M059J (cell line): ENCODE measurements at places on chromosomes 1 and 21.

GRCh38 chr1:41492341-41492848 lies 7.9 kb upstream of the EDN2 start:
- DNase-seq = no peak

DNA sequence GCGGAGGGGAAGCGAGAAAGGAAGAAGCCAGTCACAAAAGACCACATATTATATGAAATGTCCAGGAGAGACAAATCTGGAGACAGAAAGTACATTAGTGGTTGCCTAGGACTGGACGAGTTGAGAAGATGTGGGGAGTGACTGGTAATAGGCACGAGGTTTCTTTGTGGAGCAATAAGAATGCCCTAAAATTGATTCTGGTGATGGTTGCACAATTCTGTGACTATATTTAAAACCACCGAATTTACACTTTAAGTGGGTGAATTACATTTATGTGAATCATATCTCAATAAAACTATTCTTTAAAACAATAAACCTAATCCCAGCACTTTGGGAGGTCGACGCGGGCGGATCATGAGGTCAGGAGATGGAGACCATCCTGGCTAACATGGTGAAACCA lies 63.1 kb downstream of the ZNF281 start:
- peak; percentile 61 for DNase-seq

GRCh38 chr1:182704677-182705076 lies 20.3 kb upstream of the RGS8 start:
- DNase-seq = no peak

- peak; percentile 88 for DNase-seq
Observed at GRCh38 chr1:183757061-183757460, 47.9 kb upstream of the RGL1 start.

- DNase-seq = peak; percentile 70
Observed at GRCh38 chr1:43358121-43358745, 548 bp upstream of the CDC20 start.

DNA sequence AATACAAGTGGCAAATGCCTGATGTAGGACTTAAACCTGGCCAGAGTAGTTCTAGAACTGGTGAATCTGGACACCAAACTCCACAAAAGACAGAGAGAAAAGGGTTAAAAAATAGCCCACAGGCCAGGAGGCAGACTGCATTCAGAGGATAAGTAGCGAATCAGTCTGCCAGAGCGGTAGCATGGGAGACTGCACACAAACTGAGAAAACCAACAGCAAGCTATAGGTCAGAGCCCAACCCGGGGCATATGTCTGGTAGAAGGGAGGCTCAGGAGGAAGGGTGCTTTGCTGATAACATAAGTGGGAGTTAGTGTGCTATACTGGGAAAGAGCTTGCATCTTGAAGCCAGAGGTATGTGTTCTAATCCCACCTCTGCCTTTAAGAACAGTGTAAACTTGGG lies 4.0 kb downstream of the LRRC53 start:
- DNase-seq = no peak

DNA sequence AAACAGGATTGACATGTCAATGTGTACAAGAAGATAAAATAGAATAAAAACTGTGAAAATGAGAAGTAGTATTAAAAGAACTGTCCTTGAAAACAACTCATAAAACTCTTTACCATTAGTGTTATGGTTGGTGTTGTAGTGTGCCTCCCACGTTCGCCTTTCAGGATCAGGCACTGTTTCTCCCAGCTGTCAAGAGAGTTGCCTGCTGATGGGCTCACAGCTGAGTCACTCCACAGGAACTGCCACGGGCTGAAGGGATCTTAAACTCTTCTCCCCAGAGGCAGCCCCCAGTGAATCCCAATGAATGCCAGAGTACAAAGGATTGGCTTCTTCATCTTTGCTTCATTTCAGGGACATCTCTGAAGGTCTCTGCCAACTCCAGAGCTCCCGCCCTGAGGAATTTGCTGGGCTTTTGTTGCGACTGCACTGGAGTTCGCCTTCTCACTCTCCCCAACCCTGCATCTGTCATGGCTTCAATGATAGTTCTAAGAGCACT lies 119.6 kb downstream of the ADGRL2 start:
- peak; percentile 31 for DNase-seq

DNA sequence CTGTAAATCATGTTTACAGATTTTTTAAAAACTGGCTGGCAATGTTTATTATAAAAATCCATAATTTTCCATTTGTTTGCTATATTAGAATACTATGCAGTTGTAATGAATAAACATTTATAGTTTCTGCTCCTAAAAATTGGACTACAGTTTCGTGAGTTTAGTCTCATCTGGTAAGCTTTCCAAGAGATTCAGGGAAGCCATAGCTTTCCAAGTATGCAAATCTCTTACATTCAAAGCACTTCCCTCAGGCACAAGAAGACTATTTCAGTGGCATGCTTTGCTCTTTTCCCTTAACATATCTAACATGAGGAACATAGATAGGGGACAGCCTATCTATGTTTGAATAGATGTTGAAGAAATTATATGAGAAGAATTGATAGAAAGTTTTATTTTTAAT lies 77.2 kb downstream of the ADGRL2 start:
- DNase-seq = no peak

DNA sequence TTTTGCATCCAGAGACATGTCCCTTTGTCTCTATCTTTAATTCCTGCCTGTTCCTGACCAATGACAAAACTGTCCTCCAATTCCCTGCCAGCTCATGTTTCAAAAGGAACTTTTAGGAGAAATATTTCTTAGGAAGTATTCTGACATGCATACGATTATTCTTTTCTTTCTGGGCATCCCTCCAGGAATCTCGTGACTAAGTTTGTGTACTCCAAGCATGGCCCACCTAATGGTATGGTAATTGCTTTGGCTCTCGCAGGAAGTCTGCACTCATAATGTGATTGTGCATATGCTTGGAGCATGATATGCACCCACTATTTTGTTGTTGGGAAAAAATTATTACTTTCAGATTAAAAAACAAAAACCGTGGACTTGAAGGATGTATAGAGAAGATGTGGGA lies 256.4 kb downstream of the PRDM2 start:
- peak; percentile 33 for DNase-seq

DNA sequence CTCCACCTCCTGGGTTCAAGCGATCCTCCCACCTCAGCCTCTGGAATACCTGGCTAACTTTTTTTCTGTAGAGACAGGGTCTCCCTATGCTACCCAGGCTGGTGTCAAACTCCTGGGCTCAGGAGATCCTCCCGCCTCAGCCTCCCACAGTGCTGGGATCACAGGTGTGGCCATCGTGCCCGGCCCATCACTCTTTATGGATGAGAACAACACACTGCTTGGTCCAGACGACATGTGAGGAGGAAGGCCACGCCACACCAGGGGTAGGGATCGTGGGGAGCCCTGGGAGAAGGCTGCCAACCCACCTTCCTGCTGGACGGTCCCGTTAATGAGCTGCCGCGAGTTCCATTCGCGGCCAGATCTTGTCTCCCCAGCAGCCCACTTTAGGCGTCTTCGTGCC lies 5.0 kb upstream of the GABRD start:
- no peak for DNase-seq

DNA sequence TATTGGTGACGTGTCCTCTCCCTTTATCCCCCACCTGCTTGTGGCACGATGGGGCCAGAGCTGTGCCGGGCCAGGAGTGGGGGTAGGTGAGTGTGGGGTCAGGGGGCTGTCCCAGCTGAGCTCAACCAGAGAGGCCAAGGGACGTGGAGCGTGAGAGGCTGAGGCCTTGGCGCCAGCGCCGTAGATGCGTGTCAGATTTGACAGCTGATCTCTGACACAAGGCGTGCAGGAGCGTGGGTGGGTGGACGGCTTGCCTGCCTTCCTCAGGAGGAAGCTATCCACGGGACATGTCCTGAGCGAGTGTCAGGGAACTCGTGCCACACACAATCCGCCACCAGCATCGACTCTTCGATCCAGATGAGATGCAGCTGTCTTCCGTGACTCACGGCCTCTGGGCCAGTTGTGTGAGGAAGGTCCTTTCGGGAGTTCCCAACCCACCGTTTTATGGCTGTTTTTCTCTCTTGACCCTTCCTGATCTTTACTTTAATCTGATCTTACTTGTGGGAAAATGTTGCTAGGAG lies 56.7 kb downstream of the SPSB1 start:
- no peak for DNase-seq

GRCh38 chr21:21688889-21689288 lies 690.7 kb downstream of the NCAM2 start:
- DNase-seq = peak; percentile 50

- DNase-seq = peak; percentile 51
Observed at GRCh38 chr1:236142253-236143103, at the start of gene GPR137B. Gene GPR137B, plus strand, starts transcription at chr1:236142539. Its CDS starts 84 bp downstream, at chr1:236142623.

GRCh38 chr1:171919891-171920887 lies 78.9 kb downstream of the DNM3 start:
- DNase-seq = no peak

DNA sequence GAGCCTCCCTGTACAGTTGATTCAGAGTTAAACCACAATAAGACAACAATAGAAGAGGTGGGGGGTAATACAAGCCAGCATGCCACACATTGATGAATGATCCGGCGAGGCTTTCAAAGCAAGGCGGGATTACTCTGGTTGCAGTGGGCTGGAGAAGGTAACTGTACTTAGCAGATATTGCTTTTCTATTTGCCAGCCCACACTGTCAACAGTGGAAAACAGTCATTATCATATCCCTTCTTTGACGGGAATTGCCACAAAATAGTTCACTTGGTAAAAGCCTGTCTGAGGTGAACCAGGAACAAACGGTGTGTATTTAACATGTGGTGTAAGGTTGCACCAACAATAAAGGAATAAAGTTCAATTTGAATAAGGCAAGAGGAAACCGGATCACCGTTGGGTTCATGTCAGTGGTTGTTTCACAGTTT lies 5.8 kb upstream of the KCNJ15 start:
- no peak for DNase-seq

DNA sequence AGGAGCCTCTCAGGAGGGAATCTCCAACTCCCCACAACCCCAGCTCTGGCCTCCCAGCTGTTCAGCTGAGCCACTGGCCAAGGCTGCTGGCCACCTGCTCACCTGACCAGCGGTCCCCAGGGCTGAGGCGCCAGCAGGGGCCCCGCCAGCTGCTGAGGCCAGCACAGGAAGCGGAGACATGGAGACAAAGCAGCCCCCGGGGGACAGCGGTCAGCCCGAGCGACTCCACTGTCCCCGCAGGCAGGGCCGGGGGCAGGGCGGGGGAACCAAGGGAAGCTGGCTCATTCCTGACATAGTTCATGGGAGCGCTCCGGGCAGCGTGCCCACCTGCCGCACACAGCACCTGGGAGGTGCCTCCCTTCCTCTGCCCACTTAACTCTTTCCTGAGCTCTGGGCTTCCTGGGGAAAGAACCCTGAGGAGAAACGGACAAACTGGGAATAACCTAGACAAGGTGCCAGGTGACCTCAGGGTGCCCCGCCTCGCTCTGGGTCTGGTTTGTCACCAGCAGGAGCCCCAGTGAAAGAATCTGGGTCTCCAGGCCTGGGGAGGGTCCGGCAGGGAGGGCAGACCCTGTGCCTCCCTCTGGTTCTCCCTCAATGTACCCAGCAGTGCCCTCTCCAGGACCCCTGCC lies 10.7 kb downstream of the EPHA2 start:
- DNase-seq = peak; percentile 98

DNA sequence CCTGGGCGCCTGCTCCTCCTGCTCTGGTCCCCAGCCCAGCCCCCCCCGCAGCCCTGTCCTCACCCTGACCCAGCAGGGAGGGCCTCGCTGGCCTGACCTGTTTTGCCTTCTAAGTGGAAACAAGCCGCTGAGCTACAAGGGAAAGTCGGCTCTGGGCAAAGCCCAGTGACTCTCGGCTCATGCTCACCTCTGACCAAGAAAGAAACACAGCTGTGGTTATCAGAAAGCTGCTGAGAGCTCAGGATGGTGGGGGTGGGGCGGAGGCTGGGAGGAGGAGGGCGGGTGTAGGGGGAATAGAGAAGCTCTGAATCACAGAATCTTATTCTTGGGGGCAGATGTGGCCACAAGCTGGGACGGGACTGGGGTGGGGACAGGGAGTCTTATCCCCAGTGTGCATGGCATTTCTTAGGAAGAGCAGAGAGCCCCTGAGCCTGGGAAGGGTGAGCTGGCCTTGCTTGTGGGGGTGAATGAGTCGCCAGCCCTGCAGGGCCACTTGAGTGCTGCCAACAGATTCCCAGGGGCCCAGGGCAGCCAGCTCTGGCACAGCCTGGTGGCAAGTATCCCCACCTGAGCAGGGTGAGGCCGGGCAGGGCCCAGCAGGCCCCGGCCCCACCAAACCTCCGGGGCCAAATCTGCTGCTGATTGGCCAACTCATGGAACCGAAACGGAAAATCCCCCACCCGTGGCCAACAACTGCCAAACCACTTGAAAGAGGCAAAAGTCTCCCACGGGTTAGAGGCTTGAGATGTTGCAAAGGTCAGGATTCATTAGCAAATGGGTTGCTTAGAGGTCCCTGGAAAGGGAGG lies 120.6 kb downstream of the SPSB1 start:
- DNase-seq = peak; percentile 90

DNA sequence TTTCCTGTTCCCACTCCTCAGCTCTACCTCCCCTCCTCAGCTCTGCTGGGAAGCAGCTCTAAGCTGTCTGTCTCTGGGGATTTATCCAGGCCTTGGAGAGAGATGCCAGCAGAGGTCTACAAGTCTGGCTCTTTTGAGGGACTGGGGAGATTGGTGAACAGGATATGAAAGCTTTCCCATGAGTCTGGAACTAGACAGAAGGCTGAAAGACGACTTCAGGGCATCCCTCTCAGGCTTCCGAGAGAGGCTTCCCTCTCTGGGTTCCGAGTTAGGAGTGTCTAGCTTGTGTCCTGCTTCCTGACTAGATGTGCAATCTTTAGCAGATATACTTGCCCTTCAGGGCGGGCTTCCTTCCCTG lies 733 bp downstream of the TMEM35B start:
- no peak for DNase-seq

DNA sequence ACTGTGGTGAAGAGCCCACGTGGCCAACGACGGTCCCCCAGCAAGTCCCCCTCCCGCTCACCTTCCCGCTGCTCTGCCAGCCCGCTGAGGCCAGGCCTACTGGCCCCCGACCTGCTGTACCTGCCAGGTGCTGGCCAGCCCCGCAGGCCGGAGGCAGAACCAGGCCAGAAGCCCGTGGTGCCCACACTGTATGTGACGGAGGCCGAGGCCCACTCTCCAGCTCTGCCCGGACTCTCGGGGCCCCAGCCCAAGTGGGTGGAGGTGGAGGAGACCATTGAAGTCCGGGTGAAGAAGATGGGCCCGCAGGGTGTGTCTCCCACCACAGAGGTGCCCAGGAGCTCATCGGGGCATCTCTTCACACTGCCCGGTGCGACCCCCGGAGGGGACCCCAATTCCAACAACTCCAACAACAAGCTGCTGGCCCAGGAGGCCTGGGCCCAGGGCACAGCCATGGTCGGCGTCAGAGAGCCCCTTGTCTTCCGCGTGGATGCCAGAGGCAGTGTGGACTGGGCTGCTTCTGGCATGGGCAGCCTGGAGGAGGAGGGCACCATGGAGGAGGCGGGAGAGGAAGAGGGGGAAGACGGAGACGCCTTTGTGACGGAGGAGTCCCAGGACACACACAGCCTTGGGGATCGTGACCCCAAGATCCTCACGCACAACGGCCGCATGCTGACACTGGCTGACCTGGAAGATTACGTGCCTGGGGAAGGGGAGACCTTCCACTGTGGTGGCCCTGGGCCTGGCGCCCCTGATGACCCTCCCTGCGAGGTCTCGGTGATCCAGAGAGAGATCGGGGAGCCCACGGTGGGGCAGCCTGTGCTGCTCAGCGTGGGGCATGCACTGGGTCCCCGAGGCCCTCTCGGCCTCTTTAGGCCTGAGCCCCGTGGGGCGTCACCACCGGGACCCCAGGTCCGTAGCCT lies 46.8 kb downstream of the TRIM11 start:
- DNase-seq = no peak
